ENCODE measurements at places on chromosomes 5 and 9.

DNA sequence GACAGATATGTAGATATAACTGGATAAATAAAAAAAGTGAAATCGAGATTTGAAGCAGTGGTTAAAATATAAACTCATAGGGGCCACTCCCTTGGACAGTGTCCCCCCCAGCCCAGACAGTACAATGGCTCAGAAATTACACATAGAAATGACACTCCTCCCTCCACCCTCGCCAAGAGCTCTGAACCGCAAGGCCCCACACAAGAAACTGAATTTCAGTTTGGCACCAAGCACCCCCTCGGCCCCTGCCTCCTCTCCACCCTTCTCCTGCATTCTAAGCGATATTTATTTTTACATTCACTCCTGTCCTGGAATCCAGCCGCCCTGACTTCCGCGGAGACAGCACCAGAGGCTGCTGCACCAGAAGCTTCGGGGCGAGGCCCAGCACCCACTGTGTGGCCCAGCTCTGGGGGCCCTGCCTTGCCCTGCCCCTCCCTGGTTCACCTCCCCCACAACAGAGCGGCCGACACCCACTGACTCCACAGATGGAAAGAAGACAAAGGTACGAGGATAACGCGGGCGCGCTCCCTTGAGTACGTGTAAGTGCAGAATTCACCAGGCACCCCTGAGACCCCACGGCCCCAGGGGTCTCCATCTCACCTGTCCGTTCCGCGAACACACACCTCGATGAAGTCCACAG is 11.0 kb downstream of the STC2 start:
- H3K36me3 ChIP-seq = peaks cover 8% of the 10 kb centered on the region
- no peaks in the 10 kb centered on the region for H3K27me3 ChIP-seq
- H3K4me3 ChIP-seq = no peak overlapping the region

GRCh38 chr5:1172670-1173404 is 28.6 kb upstream of the SLC6A19 start:
- DNase-seq = peak; percentile 20
- H3K27me3 ChIP-seq = no peaks in the 10 kb centered on the region
- H3K27ac ChIP-seq = no peak overlapping the region

DNA sequence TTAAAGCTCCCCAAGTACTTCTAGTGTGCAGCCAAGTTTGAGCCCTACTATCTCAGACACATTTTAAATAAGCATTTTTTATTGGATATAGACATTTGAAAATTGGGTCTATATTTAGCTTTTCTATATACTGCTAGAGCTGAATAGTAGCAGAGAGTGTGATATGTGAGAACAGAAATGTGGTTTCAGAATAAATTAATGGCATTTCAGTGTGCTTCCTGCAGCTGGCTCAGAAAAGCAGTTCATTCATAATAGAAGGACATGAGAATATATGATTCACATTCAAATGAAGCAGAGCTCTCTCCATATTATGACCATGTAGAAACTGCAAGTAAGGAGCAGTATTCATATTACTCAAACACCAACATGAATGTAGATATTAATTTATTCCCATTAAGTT is 464.0 kb downstream of the PTPRD start:
- H3K4me1 ChIP-seq = no peaks in the 10 kb centered on the region
- no peaks in the 10 kb centered on the region for H3K27me3 ChIP-seq
- no peak overlapping the region for H3K27ac ChIP-seq
- no peak for DNase-seq
- no peaks in the 10 kb centered on the region for H3K36me3 ChIP-seq

GRCh38 chr9:111190347-111190746 is 139.7 kb downstream of the OR2K2 start:
- no peaks in the 10 kb centered on the region for H3K4me1 ChIP-seq
- no peak overlapping the region for H3K4me3 ChIP-seq
- H3K27me3 ChIP-seq = no peaks in the 10 kb centered on the region
- no peaks in the 10 kb centered on the region for H3K36me3 ChIP-seq

DNA sequence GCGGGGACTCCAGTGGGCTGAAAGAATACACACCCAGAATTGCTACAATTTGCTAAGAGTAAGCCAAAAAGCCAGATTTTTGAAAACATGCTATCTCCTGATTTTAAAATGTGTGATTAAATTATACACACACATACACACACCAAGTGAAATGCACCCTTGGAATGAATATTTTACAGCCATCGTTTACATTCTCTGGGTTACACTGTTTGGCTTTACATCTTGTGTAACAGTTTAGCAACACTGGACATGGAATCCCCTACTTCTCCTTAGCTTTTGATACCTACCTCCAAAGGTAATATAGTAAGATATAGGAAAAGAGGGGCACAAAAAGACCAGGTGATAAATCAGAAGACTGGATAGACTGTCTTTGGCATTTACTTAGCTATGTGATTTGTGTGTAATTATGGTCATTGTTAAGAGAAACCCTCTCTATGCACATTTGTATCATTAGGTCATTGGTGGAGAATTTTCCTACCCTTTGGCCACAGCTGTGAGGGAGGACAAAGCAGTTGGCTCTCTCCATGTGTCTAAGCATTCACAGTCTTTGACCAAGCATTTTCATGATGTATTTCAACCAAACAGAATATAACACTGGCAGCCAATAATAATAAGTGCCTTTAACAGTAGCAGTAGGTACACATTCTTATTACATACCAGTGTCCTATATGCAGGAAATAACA is 7.6 kb downstream of the SVEP1 start:
- no peak overlapping the region for H3K4me3 ChIP-seq
- peak; percentile 55 for DNase-seq
- no peak overlapping the region for H3K27ac ChIP-seq
- H3K36me3 ChIP-seq = no peaks in the 10 kb centered on the region
- no peaks in the 10 kb centered on the region for H3K27me3 ChIP-seq
